ENCODE measurements at places on chromosomes 4 and X.

DNA sequence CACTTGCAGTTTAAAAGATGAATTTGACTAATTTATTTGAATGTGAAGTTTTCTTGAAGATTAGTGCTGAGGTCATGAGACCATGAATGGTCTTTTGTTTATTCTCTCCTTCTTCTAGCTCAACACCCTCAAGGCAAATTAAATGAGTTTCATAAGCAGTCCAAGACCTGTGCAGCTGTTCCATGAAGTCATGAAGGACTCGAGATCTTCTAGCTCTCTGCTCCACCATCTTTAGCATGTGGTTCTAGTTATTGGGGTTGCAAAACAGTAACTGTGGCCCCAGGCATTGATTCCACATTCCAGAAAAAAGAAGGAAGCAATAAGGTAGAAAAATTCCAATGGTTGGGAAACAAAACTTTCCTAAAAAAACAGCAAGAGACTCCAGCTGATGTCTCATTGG, 84.2 kb upstream of the HS3ST1 start:
- DNase-seq, result no peak

GRCh38 chr4:40173470-40173875, 23.4 kb upstream of the RHOH start:
- DNase-seq, result no peak

GRCh38 chrX:627510-627981, 3.0 kb upstream of the SHOX start:
- no peak for DNase-seq

- peak; percentile 66 for DNase-seq
Observed at GRCh38 chr4:180057299-180057721, 2185.9 kb upstream of the TENM3 start.

DNA sequence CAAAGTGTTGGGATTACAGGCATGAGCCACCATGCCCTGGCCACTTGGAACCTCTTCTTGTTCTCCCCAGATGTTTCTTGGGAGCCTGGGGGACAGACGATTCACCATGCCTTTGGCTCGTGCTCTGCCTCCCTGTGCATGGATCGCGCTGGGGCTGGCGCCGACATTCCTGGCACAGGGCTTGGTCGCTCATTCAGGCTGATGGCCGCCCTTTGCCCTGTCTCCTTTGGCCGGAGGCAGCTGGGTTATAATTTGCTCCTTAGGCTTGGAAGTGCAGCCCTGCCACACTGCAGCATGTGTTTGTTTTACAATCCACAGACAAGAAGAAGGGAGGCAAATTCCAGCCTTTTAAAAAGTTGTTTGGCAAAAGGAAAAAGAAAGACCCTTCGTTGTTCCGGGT, 115.3 kb downstream of the AASDH start:
- no peak for DNase-seq

DNA sequence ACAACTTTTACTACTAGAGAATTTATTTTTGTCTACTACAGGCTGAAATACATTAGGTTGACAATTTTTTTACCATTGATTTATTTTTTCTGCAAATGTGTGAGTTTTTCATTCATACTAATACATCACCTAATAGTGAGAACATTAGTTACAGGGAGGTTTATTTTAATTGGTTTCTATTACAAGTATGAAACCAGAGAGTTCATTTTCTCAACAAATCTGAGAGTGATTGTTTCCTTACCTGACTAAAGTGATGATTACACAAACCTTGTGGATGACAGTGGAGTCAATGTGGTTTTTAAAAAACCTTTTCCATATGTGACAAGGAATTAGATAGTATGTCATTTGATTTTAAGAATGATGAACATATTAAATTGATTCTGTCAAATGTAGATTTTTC, 227.4 kb downstream of the PALLD start:
- DNase-seq, result no peak

- DNase-seq, result no peak
Observed at GRCh38 chrX:16658284-16658683, 8.3 kb downstream of the S100G start.

- no peak for DNase-seq
Observed at GRCh38 chr4:173039617-173040577, 128.7 kb upstream of the GALNT7 start.

DNA sequence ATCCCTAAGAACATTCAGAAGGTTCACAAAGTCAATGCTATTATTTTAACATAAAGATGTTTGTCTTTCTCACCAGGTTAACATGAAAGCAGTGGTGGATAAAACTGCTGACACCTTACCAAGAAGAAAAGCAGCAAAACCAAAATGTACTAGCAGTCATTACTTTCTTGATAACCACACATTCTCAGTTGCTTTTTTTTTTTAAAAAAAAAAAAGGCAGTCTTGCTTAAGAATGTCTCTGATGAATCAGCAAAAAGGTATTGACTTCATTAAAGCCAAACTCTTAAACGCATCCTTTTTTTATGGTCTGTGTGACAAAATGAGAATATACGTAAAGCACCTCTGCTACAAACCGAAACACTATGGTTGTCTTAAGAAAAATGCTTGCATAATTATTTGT, 31.9 kb downstream of the CDKL2 start:
- DNase-seq, result no peak

GRCh38 chrX:50114113-50114512, 86.7 kb downstream of the AKAP4 start:
- no peak for DNase-seq

DNA sequence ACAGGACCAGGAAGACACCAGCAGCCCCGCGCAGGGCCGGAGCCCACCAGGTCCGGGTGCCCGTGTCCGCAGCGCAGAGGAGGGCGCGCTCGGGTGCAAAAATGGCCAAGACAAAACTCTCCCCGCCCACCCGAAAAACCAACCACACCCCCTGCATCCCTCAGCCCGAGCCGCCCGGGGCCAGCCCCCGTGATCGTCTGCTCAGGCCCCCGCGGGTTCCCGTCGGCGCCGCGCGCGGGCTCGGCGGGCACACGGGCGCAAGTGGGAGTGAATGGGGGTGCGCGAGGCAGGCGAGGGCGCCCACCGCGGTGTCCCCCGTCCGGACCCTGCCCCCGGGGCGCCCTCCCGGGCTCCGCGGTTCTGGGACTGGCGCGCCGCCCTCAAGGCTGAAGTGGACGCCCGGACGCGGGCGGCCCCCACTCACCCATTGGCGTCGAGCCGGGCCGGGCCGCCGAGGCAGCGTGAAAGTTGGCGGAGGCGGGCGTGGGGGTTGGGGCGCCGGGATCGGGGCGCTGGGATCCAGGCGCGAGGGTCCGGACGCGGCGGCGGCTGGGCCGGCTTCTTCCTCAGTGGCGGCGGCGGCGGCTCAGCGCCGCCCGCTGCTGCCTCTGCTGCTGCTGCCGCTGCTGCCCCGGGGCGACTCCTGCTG, 393 bp downstream of the SH3KBP1 start:
- DNase-seq, result no peak

GRCh38 chr4:16725252-16725651, 173.2 kb downstream of the LDB2 start:
- no peak for DNase-seq

DNA sequence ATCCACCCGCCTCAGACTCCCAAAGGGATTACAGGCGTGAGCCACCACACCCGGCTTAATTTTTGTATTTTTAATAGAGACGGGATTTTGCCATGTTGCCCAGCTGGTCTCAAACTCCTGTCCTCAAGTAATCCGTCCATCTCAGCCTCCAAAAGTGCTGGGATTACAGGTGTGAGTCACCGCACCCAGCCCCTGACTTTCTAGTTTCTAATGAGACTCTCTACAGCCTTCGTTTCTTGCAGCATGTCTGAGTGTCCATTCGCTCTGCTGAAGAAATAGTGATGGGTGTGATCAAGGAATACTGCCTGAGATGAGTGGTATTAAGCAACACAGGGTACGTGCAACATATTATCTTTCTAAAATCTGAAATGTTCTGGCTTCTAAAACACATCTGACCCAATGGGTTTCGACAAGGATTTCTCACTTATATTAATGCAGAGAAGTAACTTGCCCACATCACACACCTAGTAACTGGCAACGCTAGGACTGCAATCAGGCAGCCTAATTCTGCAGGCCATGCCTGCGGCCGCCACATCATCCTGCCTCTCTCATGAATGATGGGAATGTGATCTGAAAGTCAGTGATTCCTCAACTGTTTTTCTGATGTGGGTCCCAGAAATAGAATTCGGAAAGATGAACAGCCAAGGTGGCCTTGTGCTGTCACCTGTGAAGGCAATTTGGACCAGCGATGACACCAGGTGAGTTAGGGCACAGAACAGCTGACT, 74.3 kb downstream of the RBM47 start:
- no peak for DNase-seq

- DNase-seq, result no peak
Observed at GRCh38 chrX:72299891-72300630, 5.7 kb downstream of the CITED1 start.

DNA sequence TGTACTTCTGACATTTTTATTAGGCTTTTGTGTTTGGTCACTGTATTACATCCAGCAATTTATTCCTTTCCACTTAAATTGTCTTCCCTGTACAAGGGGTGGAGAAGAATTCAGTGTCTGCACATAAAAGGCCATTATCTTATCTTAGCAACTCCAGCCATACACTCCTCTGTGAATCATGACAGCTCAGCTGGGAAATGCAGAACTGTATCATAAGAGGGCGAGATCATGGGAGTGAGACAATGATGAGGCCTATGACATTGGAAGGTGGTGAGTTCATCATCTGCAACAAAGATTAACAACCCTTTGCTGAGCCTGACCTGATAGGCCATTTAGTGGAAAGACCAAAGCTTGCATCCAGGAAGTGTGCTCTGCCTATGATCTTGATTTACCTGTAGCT, 33.3 kb downstream of the SLIT2 start:
- DNase-seq, result no peak

- DNase-seq, result peak; percentile 32
Observed at GRCh38 chr4:40909363-40909876, 159.7 kb downstream of the NSUN7 start.

DNA sequence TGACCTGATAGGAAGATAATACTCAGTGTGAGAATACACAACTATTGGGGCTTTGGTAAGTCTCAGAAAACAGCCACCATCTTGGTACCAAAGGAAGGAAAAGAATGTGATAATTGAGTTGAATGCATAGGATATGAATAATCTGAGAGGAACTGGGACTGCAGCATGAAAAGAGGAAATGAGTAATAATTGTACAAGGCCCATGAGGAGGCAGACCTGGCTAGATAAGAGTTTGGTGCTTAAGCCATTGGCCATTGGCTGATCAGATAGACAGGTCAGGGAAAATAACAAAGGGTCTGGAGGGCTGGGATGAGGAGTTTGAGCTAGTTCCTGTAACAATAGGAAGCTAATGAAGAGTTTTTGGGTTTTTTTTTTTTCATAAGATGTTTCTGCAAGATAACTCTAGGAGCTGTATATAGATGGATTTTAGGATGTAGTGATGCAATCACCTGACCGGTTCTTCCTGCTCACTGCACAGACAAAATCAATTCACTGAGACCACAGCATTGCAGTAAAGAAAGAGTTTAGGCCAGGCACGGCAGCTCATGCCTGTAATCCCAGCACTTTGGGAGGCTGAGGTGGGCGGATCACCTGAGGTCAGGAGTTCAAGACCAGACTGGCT, 5.3 kb upstream of the TRMT2B start:
- DNase-seq, result no peak

Measured in SK-N-DZ (cell line).